ENCODE measurements at places on chromosomes 5 and 9.

DNA sequence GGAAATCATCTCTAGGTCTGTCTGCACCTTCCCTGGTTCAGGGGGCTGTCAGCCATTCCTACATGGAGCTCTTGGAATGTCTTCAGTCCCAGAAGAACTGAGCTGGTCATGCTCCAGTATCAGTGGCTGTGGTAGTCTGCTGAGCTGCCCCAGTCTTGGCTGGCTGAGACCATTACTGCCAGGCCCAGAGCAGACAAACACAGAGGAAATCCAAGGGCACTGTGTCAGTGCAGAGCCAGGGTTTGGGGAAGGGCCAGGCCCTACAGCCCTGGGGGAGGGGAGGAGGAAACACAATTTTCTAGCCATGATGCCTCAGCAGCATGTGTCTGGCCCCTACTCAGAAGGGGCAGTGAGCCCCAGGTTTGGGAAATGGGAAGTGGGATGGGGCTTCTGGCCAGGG, 58.4 kb downstream of the ARHGEF37 start:
- DNase-seq: no peak

GRCh38 chr5:72234265-72234700, 85.8 kb downstream of the MRPS27 start:
- no peak for DNase-seq

DNA sequence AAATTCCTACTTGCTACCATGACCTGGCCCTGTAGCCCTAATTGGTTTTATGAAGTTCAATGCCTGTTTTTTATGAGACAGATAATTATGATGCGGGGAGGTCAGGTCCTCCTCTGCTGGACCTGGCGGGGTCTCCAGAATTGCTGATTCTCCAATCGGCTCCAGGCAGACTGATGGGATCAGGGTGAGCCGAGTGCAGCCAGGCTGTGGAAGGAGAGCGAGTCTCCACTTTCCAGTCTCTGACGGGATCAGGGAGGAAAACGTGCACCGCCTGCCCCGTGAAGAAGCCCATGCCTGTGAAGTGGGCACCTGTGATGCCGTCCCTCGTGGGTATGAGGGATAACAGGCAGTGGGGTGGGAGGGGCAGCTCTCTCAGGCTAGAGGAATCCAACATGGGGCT, 71.5 kb upstream of the HSPA9 start:
- DNase-seq: no peak

- DNase-seq: no peak
Observed at GRCh38 chr9:94779031-94779430, 52.5 kb downstream of the AOPEP start.

- no peak for DNase-seq
Observed at GRCh38 chr5:93800988-93801811, 59.8 kb upstream of the POU5F2 start.

GRCh38 chr9:109789556-109789955, 9.6 kb downstream of the PALM2AKAP2 start:
- no peak for DNase-seq

GRCh38 chr5:173573126-173573960, 43.1 kb downstream of the BOD1 start:
- no peak for DNase-seq

DNA sequence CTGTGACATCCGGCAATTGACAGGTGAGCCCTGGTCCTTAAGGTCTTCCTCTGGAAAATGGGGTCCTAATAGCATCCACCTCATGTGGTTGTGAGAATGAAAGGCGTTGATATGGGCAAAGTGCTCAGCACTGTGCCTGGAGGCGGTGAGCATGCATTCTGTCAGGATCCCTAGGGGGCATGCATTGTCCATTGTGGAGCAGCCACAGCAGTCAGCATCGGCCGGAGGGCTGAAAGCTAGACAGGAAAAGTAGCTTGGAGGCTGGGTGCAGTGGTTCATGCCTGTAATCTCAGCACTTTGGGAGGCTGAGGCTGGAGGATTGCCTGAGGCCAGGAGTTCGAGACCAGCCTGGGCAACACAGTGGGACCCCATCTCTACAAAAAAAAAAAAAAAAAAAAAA, 122.2 kb downstream of the LHX2 start:
- no peak for DNase-seq

GRCh38 chr5:1666221-1666620, 133.4 kb downstream of the MRPL36 start:
- no peak for DNase-seq

GRCh38 chr9:107274953-107275422, 8.1 kb upstream of the RAD23B start:
- DNase-seq: no peak

DNA sequence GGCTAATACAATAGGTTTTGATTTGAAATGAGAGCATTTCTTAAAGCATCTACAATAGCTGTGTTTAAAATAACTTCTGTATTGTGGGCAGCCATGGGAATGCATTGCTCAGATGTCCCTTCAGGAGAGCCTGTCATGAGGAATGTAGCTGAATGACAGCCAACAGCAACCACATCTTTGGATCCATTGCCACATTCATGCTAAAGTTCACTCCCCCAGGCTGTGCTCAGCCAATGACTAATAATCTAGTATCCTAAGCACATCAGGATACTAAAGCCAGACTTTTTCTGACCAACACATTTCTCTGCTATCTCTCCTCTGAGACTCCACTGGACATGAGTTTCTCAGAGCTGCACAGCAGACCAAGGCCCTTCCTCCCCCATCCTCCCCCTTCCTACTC, 45.5 kb downstream of the HTR1A start:
- no peak for DNase-seq

DNA sequence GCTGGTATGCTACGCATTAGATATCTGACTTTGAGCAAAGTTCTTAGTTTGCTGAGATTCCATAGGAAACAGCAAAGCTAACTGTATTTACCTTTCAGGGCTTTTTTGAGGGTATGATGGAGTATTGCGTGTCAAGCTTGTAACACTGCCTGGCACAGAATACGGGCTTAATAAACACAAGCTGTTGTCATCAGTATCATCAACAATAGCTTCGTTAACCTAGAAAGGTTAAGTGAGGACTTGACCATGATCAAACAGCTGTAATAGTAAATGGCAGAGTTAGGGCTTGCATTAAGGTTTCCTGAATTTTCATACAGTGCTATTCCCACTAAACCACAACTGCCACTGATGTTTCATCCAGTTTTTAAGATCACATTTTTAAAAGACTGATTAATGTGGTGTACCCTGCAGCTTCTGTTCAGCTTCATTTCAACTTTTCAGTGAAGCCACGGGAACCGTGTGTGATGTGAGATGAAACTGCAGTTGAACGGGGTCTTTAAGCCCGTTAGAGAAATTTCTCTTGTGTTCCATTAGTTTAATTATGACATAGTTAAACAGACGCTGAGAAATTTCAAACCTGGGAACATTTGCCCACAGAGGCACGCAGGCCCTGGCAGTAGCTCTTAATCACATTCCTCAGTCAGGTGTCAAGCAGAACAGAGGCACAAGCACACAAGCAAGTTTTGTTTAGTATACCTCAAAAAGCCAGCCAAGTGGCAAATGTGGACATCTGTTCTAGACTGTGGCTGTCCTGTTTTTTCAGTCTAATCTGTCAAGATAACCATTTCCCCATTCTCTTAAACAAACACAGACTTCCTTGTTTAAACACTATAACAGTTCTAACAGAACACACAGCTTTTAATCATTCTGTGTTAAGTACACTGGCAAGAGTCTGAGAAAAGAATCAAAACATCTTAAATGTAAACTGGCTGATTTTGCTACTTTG, 147.1 kb downstream of the ZNF608 start:
- no peak for DNase-seq

GRCh38 chr5:98282521-98282920, 490.9 kb upstream of the RGMB start:
- DNase-seq: no peak

DNA sequence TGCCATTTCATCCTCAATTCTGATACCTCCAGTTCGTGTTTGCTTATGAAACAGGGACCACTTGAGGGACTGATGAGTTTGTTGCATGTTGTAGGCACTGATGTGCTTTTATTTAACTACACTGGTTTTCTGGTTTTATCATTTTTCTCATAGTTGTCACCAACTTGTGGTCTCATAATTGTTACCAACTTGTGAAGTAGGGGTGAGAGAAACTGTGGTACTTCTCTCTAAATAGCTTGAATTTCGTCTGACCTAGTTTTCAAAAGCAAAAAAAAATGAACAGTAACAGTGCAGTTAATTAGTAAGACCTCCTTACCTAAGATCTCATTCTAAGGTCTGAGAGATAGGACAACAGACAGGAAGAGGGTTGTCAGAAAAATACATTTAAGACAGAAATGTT, 78.0 kb downstream of the ANXA2R start:
- no peak for DNase-seq

DNA sequence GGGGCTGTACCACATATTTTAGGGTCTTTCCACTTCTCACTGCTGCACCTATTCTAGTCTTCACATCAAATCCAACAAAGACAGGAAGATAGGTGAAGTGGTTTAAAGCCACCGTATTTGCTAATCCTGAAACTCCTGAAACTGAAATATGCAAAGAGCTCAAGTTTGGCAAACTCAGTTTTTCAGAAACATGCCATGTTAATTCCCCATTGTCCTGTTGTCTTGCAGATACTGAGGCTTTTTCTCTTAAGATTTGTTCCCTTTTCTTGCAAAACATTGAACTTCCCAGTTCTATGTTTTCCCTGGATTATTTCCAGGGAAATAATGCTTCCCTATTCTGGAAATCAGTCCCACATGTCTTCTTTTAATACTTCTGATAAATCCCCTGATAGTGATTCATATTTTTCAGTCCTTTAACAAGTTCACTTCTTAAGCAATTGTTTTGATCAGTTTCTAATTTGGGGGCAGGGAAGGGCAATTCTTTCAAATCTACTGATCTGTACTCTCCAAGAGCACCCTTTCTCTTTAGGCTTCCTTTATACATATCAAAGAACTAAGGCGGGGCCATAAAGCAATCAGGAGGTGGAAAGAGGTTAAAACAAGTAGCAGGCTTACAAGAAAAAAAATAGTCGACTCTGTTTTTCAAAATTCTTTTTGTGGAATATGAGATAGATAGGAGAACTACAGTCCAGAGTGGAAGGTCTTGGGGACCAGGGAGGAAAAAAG, 648.5 kb downstream of the BNC2 start:
- no peak for DNase-seq

GRCh38 chr5:122435234-122435633, 123.2 kb downstream of the SNCAIP start:
- no peak for DNase-seq

- no peak for DNase-seq
Observed at GRCh38 chr5:34930462-34930844, 1.1 kb downstream of the DNAJC21 start.

DNA sequence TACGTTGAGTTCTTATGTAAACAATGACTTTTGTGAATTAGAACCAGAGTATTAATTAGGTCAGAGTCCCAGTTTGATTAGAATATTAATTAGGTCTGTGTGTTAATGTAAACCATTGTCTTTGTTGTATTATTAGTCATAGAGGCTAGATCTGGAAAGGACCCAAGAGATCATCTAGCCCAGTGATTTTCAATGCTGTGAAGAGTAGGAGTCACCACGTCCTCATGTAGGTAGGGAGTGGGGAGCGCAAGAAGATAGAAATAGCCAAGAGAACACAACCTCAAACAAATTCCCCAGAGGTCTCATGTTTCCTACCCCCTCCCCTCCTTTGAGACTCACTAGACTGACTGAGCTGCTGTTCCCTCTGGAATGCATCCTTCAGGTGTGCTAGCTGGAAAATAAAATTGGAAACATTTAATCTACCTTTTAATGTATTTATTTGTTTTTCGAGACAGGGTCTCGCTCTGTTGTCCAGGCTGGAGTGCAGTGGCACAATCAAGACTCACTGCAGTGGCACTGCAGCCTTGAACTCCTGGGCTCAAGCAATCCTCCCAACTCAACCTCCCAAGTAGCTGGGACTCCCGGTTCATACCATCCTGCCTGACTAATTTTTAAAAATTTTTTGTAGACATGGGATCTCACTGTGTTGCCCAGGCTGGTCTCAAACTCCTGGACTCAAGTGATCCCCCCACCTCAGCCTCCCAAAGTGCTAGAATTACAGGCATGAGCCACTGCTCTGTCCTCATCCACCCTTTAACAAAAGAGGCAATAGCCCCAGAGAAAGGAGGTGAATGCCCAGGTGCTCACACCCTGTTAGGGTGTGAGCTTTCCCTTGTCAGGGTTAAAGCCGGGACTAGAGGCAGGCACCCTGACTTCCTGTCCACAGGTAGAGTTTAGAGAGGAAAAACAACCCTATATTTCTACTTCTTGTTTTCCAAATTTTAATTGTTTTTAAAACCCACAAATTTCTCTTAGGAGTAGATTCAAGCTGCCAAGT, 92.9 kb downstream of the INIP start:
- DNase-seq: no peak

- no peak for DNase-seq
Observed at GRCh38 chr5:109161914-109162683, 247.7 kb downstream of the PJA2 start.

- DNase-seq: no peak
Observed at GRCh38 chr9:100739208-100739607, 161.3 kb downstream of the CAVIN4 start.

- DNase-seq: no peak
Observed at GRCh38 chr9:83636813-83637212, 13.9 kb downstream of the IDNK start.
